ENCODE measurements at places on chromosomes 1 and 21.
A peak's percentile ranks its signal among the peaks of the same experiment; 100 is the strongest.

DNA sequence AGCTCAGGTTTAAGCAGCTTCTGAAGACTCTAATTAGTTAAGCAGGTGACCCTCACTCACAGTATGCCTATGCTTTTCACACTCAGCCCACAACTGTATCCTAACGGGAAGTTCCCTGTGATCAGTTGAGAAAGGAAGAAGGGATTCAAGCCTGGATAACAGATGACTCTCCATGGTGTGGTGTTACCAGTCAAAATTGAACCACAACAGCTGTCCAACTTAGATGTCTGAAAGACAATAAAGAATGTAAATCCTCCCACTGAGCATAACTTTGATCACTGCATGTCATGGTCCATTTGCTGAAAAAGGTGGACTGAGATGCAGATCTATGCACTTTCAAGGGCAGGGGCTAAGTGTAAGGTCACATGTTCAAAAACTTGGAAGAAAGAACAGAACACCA is 32.3 kb upstream of the DIPK1A start:
- no peak for DNase-seq

GRCh38 chr1:35298464-35298863 is 30.0 kb downstream of the ZMYM4 start:
- DNase-seq, result no peak

GRCh38 chr1:178645808-178646200 is 79.2 kb upstream of the RALGPS2 start:
- DNase-seq, result no peak

DNA sequence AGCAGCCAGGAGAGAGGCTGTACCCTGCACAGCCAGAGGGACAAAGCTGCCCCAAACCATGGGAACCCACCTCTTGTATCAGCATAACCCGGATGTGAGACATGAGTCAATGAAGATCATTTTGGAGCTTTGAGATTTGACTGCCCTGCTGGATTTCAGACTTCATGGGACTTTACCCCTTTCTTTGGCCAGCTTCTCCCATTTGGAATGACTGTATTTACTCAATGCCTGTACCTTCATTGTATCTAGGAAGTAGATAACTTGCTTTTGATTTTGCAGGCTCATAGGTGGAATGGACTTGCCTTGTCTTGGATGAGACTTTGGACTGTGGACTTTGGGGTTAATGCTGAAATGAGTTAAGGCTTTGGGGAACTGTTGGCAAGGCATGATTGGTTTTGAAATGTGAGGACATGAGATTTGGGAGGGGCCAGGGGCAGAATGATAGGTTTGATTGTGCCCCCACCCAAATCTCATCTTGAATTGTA is 616.2 kb downstream of the RWDD3 start:
- DNase-seq, result no peak

- DNase-seq, result no peak
Observed at GRCh38 chr1:60345621-60346020, 272.1 kb upstream of the C1orf87 start.

DNA sequence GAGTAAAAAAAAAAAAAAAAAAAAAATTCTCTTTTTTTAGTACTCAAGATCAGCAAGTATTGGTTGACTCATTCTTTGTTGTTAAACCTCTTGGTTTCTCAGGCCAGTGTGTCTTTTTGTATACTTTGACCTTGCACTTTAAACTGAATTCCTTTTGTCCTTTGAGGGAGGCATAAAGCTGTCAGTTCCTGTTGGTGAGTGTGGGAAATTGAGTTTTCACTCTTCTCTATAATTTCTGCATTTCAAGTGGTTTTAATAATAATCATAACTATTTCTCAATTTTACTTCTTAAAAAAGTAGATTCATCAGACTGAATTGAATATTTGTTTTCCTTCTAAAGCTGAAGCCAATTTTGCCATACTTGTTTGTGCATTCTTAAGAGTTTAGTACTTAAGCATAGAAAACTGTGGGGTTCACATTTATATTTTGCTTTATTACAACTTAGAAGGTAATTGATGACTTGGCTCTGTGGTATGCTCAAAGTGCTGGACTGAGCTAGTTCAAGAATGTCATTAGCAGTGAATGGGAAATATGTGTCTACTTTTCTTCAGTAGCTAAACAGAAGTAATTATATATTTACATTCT is 43.4 kb downstream of the ITSN1 start:
- no peak for DNase-seq

- peak; percentile 35 for DNase-seq
Observed at GRCh38 chr1:165376041-165376810, 19.7 kb upstream of the LMX1A start.

DNA sequence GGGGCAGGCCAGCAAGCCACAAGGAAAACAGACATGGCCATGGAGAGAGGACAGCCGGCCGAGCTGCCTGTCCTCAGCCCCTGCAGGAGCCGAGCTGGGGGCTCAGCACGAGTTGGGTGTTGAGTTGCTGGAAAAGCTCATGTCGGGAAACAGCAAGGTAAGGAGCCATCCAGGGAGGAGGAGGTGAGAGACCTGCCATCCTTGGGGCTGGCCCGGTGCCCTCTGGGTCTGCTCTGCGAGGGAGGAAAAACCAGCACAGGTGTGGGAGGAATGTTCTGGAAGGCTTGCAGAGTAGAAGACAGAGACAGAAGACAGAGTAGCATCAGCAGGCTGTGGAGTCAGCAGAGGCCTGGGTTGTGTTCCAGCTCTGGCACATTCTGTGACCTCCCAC is 548.8 kb downstream of the PTPRU start:
- no peak for DNase-seq
